ENCODE measurements at places on chromosomes 2 and 18.

- peak; percentile 30 for DNase-seq
Measured at GRCh38 chr18:76558881-76559667, 64.0 kb upstream of the ZNF516 start.

DNA sequence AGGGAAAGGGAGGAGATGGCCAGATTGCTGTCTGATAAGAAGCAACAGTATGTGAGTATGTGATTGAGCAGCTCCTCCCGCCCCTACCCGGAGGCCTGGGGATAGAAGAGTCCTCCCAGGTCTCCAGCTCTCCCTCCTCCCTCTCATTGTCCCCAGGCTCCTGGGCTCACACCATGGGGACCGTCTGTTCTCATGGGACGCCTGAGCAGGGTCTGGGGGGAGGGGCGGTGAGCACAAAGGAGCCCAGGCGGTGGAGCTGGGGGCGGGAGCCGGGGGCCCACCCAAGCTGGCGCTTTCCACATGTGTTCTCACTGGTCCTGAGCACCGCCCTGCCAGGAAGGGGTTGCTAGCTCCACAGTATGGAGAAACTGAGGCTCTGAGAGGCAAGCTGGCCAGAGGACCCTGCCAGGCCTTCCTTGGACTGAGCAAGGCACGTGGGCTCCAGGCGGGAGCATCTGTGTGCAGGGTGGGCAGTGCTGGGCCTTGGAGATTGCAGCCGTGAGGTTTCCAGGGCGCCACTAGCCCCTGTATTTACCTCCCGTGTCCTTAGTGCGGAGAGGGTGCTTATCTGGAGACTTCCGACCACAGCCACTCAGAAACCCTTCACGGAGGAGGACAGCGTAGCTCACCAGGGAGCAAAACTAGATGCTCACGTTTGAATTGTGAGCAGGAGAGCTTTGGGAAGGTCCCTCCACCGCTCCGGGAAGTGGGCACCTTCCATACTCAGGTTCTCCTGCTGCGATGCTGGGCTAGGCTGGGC lies 37.4 kb downstream of the PDIA6 start:
- no peak for DNase-seq

DNA sequence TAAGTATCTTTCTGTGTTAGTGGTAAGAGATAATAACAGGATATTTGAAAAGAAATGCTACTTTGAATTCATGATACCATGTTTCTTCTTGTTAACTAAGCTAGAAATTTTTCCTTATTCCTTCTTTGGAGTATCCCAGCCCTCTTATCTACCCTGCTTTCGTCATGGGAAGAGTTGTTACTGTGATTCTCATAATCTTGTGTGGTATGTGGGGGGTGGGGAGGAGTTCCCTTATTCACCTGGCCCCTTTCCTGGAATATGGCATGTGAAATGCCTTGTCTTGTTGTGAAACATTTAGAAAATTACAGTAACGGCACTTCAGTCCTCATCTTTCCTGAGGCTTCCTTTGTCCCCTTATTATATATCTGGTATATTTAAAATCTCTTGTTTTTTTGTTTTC lies 129.9 kb downstream of the NCOA1 start:
- no peak for DNase-seq

GRCh38 chr2:191150600-191151330 lies at the start of gene STAT4:
Gene STAT4, minus strand, starts transcription at chr2:191150994. Its CDS starts 2,791 bp downstream, at chr2:191148203.
- DNase-seq = peak; percentile 12

DNA sequence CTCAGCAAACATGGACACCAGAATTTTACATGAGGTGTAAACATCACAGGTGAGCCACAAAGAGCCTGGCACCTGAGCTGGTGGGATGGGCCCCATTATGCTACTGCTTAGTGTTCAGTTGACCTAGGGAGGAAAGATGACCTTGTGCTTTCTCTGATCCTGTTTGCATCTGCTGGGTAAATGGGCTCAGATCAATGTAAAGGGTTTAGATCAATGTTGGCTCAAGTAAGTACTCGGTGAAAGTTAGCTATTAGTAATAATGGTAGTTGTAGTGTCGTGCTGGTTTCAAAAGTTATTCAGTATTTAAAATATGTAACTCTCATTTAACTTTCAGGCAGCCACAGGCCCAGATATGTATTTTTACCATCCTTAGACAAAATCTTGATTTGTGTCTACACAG lies 19.8 kb downstream of the ABHD3 start:
- DNase-seq = no peak

GRCh38 chr2:179226203-179226960 lies 38.2 kb downstream of the SESTD1 start:
- no peak for DNase-seq

DNA sequence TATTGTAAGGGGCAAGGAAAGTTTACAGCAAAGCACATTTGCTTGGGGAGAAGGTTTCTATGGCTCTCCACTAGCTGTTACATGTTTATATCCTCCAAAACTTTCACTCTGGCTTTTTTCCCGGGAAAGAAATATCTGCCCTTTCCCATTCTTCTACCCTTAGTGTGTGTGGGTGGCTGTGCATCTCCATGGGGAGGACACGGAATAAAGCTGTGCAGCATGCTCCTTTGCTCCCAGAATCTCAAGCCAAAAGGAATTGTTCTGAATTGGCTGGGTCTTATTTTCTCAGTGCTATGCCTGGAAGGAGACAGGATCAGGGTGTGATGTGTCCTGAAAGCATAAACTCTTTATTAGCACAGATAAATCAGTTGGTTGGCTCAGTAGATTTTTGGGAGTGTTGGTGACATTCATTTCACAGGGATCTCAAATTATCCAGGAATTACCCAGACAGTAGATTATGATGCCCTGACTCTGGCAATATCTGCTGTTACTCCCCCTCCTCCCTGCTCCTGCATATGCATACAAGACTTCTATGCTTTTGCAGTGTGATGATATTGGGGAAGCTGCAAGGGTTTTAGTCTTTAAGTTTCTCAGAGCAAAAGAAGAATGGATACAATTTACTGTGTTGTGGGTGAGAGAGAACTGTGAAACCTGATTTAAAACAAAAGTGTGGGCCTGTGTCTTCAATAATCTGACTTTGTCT lies 63.1 kb downstream of the PARD3B start:
- DNase-seq = peak; percentile 38

DNA sequence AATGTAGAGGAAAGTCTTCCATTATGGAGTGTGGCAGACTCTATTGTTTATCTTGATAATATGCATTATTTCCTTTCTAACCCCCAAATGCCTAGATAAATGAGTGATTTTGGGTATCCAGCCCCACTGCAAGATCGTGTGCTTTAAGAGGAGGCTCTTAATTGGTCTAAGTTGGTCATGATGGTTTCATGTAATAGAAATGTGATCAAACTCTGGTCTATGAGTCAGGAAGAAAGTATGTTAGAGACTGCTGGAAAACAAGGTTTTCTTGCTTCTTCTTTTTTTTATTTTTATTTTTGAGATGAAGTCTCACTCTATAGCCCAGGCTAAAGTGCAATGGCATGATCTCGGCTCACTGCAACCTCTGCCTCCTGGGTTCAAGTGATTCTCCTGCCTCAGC lies 344.5 kb upstream of the TNP1 start:
- DNase-seq = peak; percentile 17

DNA sequence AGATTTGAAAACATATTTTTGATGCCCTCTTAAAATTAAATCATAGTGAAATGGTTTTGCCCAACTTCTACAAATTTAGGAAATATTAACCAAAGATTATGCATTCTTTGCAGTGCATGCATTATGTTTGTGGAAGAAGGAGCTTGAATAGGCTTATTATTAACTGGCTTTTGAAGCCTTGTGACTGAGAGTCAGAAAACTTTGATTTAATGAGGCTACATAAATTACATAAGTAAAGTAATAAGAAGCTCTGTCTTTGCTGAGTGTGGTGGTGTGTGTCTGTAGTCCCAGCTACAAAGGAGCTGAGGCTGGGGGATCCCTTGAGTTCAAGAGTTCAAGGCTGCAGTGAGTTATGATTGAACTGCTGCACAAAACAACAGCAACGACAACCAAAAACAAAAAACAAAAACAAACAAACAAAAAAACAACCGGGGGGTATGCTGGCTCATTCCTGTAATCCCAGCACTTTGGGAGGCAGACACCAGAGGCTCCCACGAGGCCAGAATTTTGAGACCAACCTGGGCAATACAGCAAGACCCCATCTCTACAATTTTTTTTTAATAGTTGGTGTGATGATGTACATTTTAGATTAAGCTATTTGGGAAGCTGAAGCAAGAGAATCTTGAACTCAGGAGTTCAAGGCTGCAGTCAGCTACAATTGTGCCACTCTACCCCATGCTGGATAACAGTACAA lies 57.0 kb upstream of the LRRTM4 start:
- DNase-seq = no peak

DNA sequence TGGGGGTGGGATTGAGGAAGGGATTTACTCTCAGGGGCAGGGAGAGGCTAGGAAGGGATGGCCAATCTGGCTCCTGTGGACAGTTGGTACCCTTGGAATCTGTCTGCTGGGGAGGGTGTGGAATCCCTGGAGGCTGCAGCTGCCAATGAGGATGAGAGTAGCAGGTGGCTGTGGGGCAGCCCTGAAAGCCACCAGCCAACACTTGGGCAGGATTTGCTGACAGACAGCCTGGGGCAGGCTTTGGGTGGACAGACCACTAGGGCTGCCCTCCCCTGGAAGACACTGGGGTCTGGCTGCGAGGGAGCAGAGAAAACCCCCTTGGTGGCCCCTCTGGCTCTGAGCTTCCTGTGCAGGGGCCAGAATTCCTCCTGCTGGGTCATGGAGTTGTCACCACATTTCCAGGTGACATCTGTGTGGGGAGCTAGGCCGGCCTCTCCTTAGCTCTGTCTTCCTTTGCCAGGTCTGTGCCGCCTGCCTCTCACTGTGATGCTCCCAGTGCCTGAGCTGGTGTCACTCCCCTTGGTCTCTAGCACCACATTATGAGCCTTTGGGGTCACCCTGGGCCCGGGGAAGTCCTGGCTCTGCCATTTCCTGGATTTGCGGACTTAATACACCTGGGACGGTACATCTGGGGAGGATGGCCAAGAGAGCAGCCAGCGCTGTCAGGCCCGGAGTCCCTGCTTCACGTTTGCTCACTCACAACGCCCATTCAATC lies 13.4 kb upstream of the ARHGEF4 start:
- DNase-seq = no peak

- DNase-seq = no peak
Measured at GRCh38 chr18:59420244-59420643, 61.2 kb upstream of the LMAN1 start.
